IMR-90 (cell line): ENCODE measurements at places on chromosomes 1 and 21. TPM values are rescaled to one million over a fixed set of nuclear protein-coding genes. Genes with fewer than 3 reads are reported as not detected.

BLACAT1 gene
- under 0.01 TPM in 1 of 2 replicates, not detected in the other for total RNA-seq

KCNJ9 gene
- not detected in 2 replicates for total RNA-seq

PPM1J gene
- total RNA-seq = 1.4 and 1.8 TPM in 2 replicates

SLFNL1 gene
- total RNA-seq = under 0.01 TPM in 2 replicates

MATN1 gene
- 0.56 TPM in 1 of 2 replicates, not detected in the other for total RNA-seq

JUN gene
- total RNA-seq = 46.6 and 51.1 TPM in 2 replicates

SLC45A3 gene
- total RNA-seq = 1.1 and 1.4 TPM in 2 replicates

BRINP2 gene
- total RNA-seq = not detected in 2 replicates

NKAIN1 gene
- total RNA-seq = under 0.01 TPM in 2 replicates

PHGDH gene
- 162 and 331 TPM in 2 replicates for total RNA-seq

KLF17 gene
- 0.28 and 0.36 TPM in 2 replicates for total RNA-seq

AK5 gene
- total RNA-seq = 25.8 and 54.7 TPM in 2 replicates

CYP4Z1 gene
- total RNA-seq = not detected in 2 replicates

GGPS1 gene
- total RNA-seq = 21.5 and 23.1 TPM in 2 replicates

CHTOP gene
- 33.9 and 38.9 TPM in 2 replicates for total RNA-seq

KCNN3 gene
- not detected in 2 replicates for total RNA-seq

FCMR gene
- not detected in 2 replicates for total RNA-seq

B3GALT2 gene
- 4.5 and 5.8 TPM in 2 replicates for total RNA-seq

LENEP gene
- total RNA-seq = not detected in 2 replicates
